ENCODE measurements at places on chromosomes 16 and 17. TPM values are rescaled to one million over a fixed set of nuclear protein-coding genes. Genes with fewer than 3 reads are reported as not detected.

- no peak for DNase-seq
These were observed 19.5 kb upstream of the C16orf78 start for GRCh38 chr16:49354101-49354500.

GRCh38 chr17:39868554-39868942 lies 546 bp downstream of the ZPBP2 start:
- no peak for DNase-seq

DNA sequence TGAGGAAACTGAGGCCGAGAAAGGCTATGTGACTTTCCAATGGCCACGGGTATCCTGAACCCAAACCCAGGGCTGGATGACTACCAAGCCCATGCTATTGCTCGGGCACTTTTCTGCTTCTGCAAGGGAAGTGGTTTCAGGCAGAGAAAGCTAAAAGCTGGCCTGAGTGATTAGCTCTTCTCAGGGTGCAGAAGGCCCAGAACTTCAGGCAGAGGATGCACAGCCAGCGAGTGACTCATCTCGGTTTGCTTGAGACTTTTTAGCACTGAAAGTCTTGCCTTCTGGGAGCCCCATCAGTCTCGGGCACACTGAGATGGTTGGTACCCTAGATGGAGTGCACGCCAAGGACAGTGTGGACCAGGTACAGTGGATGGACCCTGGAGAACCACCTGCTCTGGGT lies 129.5 kb upstream of the SDK2 start:
- DNase-seq, result no peak

- DNase-seq, result no peak
These were observed 281.3 kb upstream of the TNRC6C start for GRCh38 chr17:77677211-77677610.

- DNase-seq, result no peak
These were observed 42.1 kb downstream of the TSC2 start for GRCh38 chr16:2089706-2090480.

- DNase-seq, result no peak
These were observed 2.4 kb downstream of the ACTG1 start for GRCh38 chr17:81509972-81510784.

DNA sequence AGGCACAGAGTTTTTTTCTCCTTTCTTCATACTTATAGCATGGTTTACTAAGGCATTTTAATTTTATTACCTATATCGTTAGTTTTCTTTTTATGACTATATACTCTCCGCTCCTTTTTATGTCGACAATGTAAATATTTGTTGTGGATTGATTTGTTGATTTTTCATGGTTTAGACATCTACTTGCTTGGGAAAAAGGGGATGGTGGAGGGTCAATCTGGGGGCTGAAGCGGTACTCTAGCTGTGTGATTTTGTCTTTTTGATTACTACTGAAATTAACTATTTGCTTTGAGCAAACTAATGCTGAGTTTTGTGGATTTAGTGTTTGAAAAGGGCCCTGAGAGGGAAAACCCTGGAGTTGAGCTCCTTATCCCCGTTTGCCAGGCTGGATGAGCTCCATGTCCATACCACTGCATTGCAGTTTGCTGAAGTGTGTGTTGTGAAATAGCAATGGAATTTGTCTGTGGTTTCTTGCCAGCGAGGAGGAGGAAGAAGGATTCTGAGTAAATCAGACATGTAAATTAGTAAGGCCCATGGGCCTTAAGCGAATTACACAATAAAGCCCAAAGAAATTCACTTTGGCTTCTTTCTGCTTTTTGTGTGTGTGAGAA lies 72.0 kb downstream of the FTO start:
- no peak for DNase-seq

DNA sequence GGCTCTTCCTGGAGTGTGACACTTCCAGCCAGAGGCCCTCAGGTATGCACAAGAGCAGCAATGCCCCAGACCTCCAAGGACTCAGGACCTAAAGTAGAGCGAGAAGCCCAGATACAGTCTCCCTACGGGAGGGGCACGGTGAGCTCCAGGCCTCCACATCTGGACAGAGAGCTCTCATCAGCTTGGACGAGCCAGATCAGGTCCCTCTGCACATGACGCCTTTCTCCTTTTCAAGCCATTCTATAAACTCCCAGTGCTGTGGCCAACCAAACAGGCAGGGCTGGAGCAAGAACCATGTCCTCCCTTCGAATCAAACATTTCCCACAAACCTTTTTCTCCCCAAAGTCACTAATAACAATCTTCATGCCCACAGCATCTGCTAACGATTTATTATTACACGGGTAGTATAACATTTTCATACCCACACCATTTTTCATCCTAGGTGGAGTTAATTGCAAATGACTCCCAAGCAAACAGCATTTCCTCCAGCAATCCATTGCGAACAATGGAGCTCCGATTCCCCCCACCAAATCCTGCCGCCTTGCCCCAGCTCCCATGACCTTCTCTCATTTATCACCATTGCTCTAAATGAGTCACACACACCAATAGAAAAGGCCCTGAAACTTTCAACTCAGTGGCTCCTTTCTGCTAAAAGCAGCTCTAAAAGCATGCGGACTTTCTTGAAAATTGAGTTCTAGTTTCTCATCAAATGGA lies 24.2 kb upstream of the NLRP1 start:
- no peak for DNase-seq

Gene TERB1
- total RNA-seq, result 0.25 TPM

Gene MYO18A
- total RNA-seq, result 43.1 TPM

GRCh38 chr16:69324585-69325253 lies 5.7 kb downstream of the PDF start:
- DNase-seq, result no peak

Measured in neural crest cell (in vitro differentiated cells).